Progenitor cell of endocrine pancreas (in vitro differentiated cells): ENCODE measurements at places on chromosomes 3 and 15.

GRCh38 chr15:50500352-50500751, 46.1 kb downstream of the USP50 start:
- H3K4me3 ChIP-seq, result no peak overlapping the region
- no peak for DNase-seq

DNA sequence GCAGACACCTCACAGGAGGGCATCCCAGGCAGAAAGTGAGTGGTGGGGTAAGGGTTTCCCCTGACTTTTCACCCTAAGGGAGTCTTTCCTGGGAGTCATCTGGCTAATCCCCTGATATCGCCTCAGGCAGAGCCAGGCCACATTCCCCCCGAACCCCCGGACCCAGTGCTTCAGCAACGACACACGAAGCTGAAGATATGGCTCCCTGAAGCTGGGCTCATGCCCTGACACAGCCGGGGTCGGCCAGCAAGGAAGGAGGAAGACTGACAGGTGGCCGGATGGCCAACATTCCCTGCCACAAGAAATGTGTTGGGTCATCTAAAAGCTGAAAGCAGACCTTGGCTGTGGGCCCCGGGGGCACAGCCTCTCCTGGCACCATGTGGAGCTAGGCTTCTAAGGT, 14.4 kb downstream of the CHST13 start:
- H3K4me1 ChIP-seq, result peaks cover 3% of the 10 kb centered on the region
- peaks cover 20% of the 10 kb centered on the region for H3K27me3 ChIP-seq
- H3K4me3 ChIP-seq, result no peak overlapping the region
- no peak for DNase-seq
- no peak overlapping the region for H3K27ac ChIP-seq

DNA sequence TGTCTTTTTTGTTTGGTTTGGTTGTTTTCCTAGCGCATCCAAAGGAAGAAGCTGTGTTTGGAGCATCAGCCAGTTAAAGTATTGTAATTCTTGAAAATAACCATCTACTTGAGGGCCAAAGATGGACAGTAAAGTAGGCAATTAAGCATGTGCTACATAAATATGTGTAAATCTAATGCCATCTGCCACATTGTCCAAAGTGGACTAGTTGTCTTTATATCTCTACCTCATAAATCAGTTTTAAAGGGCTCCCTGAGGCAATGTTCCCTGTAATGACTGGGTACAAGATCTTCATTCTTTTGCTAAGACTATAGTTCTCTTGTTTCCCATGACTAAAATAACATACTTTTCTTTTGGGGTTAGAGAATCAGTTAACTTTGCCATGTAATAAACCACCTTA, 460.0 kb upstream of the RARB start:
- no peak overlapping the region for H3K4me3 ChIP-seq
- H3K4me1 ChIP-seq, result peaks cover 10% of the 10 kb centered on the region
- H3K27ac ChIP-seq, result no peak overlapping the region
- no peaks in the 10 kb centered on the region for H3K27me3 ChIP-seq
- no peak for DNase-seq

DNA sequence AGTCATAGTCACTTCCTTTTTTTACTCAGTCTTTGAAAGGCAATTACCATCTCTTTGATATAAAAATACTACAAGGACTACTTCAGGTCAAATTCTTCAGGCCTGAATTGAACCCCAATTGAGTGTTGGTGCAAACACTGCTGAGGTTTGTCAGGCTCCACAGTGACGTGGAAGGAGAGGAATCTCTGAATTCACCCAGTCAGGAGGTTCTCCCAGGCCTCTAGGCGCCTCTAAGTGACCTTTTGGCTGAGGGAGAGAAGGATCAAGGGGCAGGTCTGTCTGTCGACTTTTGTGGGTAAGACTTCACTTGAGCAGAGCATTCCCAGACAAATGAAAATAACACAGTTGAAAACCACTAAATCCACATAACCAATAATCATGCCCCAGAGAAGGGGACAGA, 227.6 kb upstream of the CHRNA7 start:
- no peaks in the 10 kb centered on the region for H3K27me3 ChIP-seq
- no peak for DNase-seq
- H3K36me3 ChIP-seq, result no peaks in the 10 kb centered on the region
- H3K27ac ChIP-seq, result no peak overlapping the region
- peaks cover 8% of the 10 kb centered on the region for H3K4me1 ChIP-seq
- no peak overlapping the region for H3K4me3 ChIP-seq

DNA sequence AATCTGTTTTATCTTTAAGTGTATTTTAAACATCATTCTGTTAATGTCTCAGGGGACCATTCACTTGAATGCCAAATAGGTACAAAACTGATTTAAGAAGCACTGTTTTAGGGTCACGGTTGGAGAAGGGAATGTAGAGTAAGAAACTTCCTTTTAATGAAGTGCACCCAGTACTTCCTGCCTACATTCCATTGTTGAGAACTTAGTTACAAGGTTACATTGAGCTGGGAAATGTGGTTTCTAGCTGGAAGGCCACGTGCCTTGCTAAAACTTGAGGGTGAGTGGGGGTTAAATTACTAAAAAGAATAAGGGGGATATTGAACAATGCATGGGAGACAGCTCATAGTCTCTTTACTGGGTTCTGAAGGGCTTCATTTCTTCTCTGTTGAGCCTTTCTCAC, 78.3 kb upstream of the TBC1D5 start:
- H3K36me3 ChIP-seq, result no peaks in the 10 kb centered on the region
- H3K4me1 ChIP-seq, result peaks cover 7% of the 10 kb centered on the region
- no peak for DNase-seq

- H3K27ac ChIP-seq, result no peak overlapping the region
- no peak for DNase-seq
- no peak overlapping the region for H3K4me3 ChIP-seq
- no peaks in the 10 kb centered on the region for H3K36me3 ChIP-seq
- H3K27me3 ChIP-seq, result peaks cover 12% of the 10 kb centered on the region
These were observed 184.8 kb downstream of the LSAMP start for GRCh38 chr3:116260491-116260890.

DNA sequence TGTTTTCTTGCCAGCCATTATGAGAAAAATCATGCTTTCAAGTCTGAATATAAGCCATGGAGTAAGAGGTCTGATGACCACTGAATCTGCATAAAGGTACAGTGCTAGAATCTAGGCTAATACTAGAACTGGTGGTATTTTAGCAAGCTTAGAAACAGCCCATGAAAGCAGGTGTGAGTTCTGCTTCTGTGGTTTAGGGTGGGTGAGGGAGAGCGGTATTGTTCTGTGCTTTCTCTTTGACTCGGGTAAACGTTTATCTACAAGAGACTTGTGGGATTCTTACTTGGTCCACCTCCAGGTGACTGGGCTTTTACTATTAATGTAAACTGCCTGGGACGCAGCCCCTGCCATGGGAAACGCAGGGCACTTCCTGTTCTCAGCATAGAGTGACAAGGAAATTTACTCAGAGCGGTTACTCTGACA, 55.2 kb downstream of the PGPEP1L start:
- H3K4me1 ChIP-seq, result no peaks in the 10 kb centered on the region
- no peak overlapping the region for H3K4me3 ChIP-seq
- H3K27ac ChIP-seq, result peak overlapping the region; percentile 41
- H3K36me3 ChIP-seq, result peaks cover 15% of the 10 kb centered on the region

GRCh38 chr3:61110576-61110975, 140.7 kb downstream of the FHIT start:
- no peak overlapping the region for H3K27ac ChIP-seq
- H3K4me1 ChIP-seq, result no peaks in the 10 kb centered on the region
- no peaks in the 10 kb centered on the region for H3K36me3 ChIP-seq
- no peak overlapping the region for H3K4me3 ChIP-seq
- no peak for DNase-seq

- H3K27me3 ChIP-seq, result no peaks in the 10 kb centered on the region
- no peaks in the 10 kb centered on the region for H3K36me3 ChIP-seq
- no peak overlapping the region for H3K27ac ChIP-seq
- no peak for DNase-seq
- H3K4me1 ChIP-seq, result peaks cover 9% of the 10 kb centered on the region
These were observed 257.4 kb upstream of the CBLB start for GRCh38 chr3:106126067-106126845.

GRCh38 chr3:160210799-160211221, 14.4 kb upstream of the C3orf80 start:
- H3K4me3 ChIP-seq, result no peak overlapping the region
- H3K36me3 ChIP-seq, result no peaks in the 10 kb centered on the region
- no peak overlapping the region for H3K27ac ChIP-seq
- no peak for DNase-seq

DNA sequence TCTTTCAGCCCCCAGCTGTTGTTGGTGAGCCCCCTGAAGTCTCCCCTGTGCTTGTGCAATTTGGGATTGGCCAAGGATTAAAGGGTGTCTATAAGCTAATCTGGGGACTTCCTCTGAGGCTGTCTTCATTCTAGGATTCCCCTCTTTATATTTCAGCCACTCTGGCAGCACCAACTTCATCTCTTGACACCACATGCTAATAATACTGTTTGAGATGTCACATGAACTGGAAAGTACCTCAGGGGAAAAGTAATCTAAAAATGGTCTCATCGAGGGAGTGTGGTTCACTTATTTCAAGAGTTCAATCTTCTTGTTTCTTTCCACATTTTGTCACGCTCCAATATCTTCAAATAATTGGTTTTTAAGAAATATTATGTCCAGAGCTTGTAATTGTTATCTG, 279.2 kb upstream of the TMC3 start:
- no peaks in the 10 kb centered on the region for H3K27me3 ChIP-seq
- DNase-seq, result no peak
- H3K4me3 ChIP-seq, result no peak overlapping the region
- no peak overlapping the region for H3K27ac ChIP-seq

DNA sequence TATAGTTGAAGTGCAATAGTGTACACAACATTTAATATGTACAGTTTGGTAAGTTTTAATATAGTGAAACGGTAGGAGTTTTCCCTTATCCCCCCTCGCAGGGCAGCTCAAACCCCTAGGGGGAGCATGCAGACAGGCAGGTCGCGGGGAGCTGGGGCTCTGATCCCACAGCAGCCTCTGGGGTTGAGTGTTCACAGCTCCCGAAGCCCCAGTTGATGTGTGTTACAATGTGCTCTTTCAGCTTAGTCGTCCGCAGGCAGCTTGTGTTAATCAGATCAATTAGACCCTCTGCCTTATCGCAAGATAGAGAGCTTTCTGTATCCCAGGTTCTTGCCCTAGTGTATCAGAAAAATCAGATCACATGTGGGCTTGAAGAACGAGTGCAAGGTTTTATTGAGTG, 143.1 kb upstream of the CHRNA7 start:
- no peak for DNase-seq
- H3K4me3 ChIP-seq, result no peak overlapping the region
- peaks cover 5% of the 10 kb centered on the region for H3K4me1 ChIP-seq

DNA sequence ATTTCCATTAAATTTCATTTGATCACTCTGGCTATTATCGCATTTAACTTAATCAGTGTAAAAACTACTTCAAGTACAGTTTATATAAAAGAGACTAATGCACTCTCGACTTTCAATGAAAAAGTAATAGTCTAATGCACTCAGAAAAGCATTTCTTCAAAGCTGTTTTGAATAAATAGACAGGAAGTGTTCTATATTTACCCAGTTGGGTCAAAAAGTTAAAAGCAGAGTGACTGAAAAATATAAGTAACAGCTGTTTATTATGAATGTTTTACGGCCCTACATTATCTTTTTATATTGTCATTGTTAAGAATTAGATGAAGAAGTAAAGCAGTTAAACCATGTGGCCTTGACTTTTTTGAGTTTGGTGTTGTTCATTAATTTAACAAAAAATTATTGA, 391.8 kb downstream of the ZPLD1 start:
- H3K4me3 ChIP-seq, result no peak overlapping the region
- no peaks in the 10 kb centered on the region for H3K27me3 ChIP-seq
- DNase-seq, result no peak
- no peaks in the 10 kb centered on the region for H3K36me3 ChIP-seq

GRCh38 chr15:85452436-85452835, 72.0 kb downstream of the AKAP13 start:
- no peak overlapping the region for H3K27ac ChIP-seq
- H3K4me1 ChIP-seq, result peaks cover 18% of the 10 kb centered on the region
- no peaks in the 10 kb centered on the region for H3K27me3 ChIP-seq
- no peak for DNase-seq
- H3K36me3 ChIP-seq, result peaks cover 38% of the 10 kb centered on the region

GRCh38 chr15:88012233-88012632, 244.3 kb downstream of the NTRK3 start:
- DNase-seq, result no peak
- no peak overlapping the region for H3K27ac ChIP-seq
- no peaks in the 10 kb centered on the region for H3K4me1 ChIP-seq
- no peaks in the 10 kb centered on the region for H3K36me3 ChIP-seq

GRCh38 chr15:66563126-66563525, 2.7 kb downstream of the LCTL start:
- DNase-seq, result no peak
- no peak overlapping the region for H3K27ac ChIP-seq
- H3K36me3 ChIP-seq, result no peaks in the 10 kb centered on the region
- peaks cover 14% of the 10 kb centered on the region for H3K4me1 ChIP-seq
- H3K4me3 ChIP-seq, result no peak overlapping the region

DNA sequence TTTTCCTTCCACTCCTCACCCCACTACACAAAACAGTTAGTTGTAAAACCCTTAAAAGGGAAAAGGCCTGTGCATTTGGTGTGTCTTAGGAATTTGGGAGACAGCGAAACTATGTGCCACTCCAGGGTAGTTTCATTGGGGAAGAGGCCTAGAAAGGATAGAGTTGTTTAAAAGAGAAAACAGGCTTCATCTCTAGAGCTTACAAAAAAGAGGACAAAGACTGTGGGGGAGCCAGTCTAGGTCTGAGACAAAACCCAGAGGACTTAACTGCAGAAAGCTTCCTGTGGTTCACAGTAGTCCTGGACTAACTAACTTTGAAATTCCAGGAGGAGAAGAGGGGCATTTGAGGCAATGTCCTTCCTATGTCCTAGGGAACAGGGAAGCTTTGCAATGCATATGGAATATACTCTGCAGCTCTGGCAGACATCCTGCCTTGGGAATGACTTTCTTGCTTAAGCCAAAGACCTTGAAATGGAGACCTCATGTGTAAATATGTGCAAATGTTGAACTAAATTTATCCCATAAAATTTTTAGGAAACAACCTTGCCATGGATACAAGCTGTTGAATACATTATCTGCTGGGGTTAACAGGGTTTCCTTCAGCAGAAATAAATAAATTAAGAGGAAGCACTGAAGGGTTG, 159.4 kb downstream of the LSAMP start:
- H3K4me1 ChIP-seq, result peaks cover 4% of the 10 kb centered on the region
- peaks cover under 1% of the 10 kb centered on the region for H3K27me3 ChIP-seq
- no peaks in the 10 kb centered on the region for H3K36me3 ChIP-seq
- DNase-seq, result no peak

DNA sequence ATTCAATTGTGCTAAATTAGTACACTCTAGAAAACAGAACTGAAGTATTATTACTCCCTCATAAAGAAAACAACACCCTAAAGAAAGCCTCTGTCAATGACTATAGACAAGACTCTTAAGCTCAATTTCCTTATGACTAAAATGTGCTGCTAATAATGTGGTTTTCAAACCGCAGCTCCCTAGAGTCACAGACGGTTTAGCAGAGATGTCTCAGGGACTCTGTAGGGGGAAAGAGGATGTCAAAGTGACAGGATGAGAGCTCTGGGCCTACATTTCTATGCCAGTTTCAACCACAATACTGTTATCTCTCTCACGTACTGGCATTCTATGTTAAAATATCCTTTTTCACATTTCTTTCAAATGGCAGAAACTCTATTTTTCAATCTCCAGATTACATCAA, 37.6 kb upstream of the WDR49 start:
- no peak for DNase-seq
- H3K27ac ChIP-seq, result no peak overlapping the region
- no peaks in the 10 kb centered on the region for H3K27me3 ChIP-seq
- peaks cover 19% of the 10 kb centered on the region for H3K36me3 ChIP-seq
- H3K4me3 ChIP-seq, result no peak overlapping the region
